Suprapubic skin (tissue), 4 donors: ENCODE measurements at places on chromosomes 7 and 10.

DNA sequence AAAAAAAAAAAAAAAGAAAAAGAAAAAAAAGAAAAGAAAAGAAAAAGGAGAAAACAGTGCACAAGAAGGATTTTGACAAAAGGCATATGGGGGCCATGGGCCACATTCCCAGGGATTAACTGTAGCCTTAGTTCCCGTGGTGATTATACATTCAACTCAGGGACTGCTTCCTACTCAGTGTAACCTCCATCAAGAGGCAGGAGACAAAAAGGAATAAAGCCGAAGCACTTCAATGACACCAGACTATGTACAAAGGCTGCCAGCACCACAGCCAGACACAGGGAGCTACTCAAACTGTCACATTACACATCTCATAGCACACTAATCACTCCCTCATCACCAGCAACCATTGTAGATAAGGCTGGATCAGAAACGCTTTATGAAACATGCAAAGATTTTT, 5.1 kb upstream of the PMPCB start:
- H3K27me3 ChIP-seq, result peaks cover 9% of the 10 kb centered on the region
- no peak overlapping the region for H3K27ac ChIP-seq
- no peak overlapping the region for H3K4me3 ChIP-seq
- DNase-seq, result no peak
- no peaks in the 10 kb centered on the region for H3K36me3 ChIP-seq

DNA sequence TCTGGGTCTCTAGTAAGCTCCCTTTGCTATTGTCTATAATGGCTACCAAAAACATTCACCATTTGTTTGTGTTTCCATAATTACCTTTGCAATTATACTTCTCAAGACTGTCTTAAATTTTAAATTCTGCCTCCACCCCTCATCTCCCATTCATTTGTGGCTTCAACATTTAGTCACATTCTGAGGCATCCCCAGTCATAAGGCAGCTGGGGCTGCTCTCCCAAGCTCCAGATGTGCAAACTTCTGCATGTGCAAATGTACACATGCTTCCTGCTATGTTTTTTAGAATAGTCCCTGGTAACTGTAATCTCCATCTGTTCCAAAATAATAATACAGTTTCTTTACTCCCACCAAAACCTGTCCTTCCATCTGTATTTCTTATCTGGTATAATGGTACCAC, 97.3 kb downstream of the CDK6 start:
- no peak overlapping the region for H3K27ac ChIP-seq
- H3K4me3 ChIP-seq, result no peak overlapping the region
- H3K27me3 ChIP-seq, result no peaks in the 10 kb centered on the region
- no peaks in the 10 kb centered on the region for H3K36me3 ChIP-seq
- H3K4me1 ChIP-seq, result no peaks in the 10 kb centered on the region
- DNase-seq, result no peak

GRCh38 chr7:148296994-148297644, 293.4 kb upstream of the C7orf33 start:
- no peak overlapping the region for H3K27ac ChIP-seq
- H3K27me3 ChIP-seq, result no peaks in the 10 kb centered on the region
- no peak for DNase-seq
- no peaks in the 10 kb centered on the region for H3K4me1 ChIP-seq
- no peaks in the 10 kb centered on the region for H3K36me3 ChIP-seq

DNA sequence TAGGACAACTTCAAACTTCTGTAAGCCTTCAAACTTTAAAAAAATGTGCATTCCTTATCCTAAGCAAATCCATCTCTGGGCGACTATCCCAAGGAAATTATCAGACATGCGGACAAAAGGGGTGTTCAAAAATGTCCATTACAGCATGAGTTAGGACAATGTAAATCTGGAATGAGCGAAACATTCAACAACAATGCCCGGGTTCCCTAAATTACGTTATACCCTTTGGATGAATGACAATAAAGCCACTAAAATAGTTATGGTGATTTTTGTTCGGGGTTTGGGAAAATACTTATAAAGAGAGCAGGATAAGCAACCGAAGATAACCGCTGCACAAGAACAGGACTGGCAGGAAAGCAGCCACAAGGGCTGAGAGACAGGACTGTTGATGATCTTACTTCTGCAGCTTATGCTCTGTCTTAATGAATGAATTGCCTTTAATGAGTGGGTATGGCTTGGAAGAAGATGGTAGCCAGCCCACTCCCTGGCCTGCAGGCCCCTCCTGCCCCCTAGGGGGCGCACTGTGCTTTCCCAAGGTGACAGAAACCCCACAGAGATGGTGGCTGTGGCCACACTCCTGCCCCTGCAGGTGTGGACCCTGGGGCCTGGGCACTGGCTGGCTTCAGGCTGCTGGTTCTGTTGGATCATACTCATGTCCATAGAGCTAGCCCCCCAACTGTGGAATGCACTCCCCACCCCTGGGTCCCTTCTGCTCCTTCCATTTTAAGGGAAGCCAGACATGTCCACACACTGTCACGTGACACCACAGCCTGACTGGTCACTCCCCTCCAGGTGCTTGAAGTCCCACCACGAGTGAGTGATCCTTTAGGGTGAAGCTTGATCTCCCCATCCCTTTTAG, 45.0 kb downstream of the ZCCHC24 start:
- no peak overlapping the region for H3K4me3 ChIP-seq
- DNase-seq, result no peak
- no peaks in the 10 kb centered on the region for H3K27me3 ChIP-seq
- H3K36me3 ChIP-seq, result no peaks in the 10 kb centered on the region
- peak overlapping the region; percentile 88 for H3K27ac ChIP-seq

DNA sequence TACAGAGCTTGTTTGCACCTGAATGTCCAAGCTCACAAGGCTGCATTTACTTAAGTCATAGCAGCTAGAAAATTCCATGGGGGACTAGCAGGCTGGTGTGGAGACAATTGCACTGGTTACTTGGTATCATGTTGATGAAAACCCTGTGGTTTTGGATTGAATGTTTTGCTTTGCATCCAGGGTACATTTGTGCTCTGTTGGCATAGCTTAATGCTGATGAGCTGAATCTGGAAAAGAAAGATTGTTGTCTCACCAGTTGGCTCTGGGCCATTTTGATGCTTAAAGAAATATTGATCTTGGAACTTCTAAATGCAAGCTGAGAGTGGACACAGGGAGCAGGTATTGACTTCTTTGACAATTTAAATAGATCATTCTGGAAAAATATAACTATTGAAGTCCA, 122.5 kb upstream of the MBL2 start:
- no peak overlapping the region for H3K4me3 ChIP-seq
- no peaks in the 10 kb centered on the region for H3K27me3 ChIP-seq
- DNase-seq, result no peak
- H3K4me1 ChIP-seq, result no peaks in the 10 kb centered on the region
- no peak overlapping the region for H3K27ac ChIP-seq

DNA sequence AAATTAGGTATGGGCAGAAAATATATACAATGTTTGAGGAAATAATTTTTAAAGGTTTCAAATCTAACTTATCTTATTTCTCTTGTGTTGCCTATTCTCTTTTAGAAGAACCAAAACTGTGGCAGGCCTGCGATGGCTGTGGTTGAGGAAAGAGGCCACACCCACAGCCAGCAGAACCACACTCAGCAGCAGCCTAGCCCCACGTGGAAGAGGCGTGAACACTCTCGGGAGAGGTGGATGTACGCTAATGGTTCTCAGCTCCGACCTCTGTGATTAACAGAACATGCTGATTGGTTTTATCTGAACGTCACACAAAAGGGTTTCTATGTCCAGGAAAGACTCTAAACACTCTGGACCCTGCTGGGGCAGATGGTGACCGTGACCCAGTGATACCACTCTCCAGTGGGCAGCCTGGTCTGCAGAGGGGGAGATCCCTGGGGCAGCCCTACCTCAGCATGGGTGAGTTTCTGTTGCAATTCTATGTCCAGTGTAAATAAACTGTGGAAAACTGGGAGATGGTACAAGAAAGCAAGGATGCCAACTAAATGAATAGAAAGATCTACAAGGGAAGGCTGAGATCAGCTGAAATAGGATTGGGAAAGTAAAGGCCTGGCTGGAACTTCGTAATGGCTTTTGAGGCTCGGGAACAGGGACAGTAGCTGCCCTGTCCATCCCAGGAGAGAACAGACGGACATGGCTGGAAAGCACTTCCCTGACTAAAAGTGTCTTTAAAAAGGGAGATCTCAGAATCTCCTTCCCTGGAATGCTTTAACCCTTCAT, 26.6 kb downstream of the DIP2C start:
- no peak overlapping the region for H3K4me3 ChIP-seq
- H3K36me3 ChIP-seq, result no peaks in the 10 kb centered on the region
- no peak overlapping the region for H3K27ac ChIP-seq
- peaks cover 26% of the 10 kb centered on the region for H3K4me1 ChIP-seq
- no peak for DNase-seq

DNA sequence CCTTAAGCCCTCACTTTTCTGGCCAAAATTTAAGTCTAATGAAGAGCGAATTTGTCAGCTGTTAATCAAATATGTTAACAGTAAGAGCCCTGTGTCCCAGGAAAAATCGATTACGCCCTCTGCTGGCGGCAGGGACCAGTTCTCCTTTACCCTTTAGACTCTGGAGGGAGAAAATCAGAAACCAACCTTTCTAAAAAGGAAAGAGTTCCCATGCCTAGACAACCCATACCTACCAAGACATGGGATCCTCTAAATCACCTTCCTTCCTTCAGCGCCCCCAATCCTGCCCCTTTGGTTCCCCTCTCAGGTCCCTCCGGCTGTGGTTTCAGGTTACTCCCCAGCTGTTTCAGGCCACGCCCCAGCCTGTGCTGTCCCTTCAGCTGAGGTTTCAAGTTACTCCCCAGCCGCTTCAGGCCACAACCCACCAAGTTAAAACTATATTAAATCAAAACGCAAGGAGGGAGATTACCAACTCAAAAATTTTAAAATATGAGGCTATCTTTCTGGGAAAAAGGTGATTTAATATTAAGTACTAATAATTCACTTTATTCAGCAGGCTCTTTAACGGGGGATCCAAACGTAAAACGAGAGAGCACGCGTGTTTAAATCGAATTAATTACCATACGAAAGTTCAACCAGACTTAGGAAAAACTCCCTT, 1.4 kb upstream of the AKR1B15 start:
- H3K4me3 ChIP-seq, result peak overlapping the region; percentile 40
- H3K36me3 ChIP-seq, result no peaks in the 10 kb centered on the region
- peaks cover 24% of the 10 kb centered on the region for H3K4me1 ChIP-seq
- H3K27ac ChIP-seq, result peak overlapping the region; percentile 58

GRCh38 chr10:35340975-35341374, 4.7 kb downstream of the CCNY start:
- H3K4me3 ChIP-seq, result no peak overlapping the region
- no peak overlapping the region for H3K27ac ChIP-seq
- no peaks in the 10 kb centered on the region for H3K27me3 ChIP-seq
- no peak for DNase-seq

DNA sequence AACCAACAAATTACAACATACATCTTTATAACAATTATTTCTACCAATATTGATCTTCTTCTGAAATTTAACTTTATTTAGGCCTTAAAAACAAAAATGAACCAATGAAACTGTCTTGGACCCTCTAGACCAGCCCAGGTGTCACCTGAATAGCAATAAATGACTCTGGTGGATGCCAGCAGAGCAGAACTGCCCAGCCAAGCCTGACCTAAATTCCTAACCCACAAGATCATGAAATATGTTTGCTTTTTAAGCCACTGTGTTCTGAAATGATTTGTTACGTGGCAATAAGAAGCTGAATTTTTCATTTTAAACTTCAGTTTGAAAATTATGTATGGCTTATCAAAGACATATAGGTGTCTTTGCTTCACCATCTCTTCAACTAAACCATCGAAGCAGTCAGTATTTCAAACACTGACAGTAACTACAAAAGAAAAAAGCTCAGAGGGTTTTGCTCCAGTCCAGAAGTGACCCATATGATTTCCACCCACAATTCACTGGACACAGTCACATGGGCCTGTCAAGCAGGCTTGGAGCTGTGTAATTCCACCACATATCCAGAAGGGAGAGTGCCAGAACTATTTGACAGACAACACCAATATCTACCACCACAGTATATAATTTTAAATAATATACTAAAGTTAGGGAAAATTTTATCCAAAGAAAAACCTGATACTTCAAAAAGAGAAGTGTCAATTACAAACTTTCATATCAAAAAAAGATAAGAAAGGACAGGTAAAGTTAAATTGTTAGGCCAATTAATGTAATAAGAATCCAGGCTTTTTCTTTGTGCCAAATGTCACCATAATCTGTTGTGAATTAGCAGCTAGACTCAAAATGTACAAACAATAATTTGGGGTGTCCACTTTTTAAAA, 94.5 kb downstream of the KMT2C start:
- no peaks in the 10 kb centered on the region for H3K36me3 ChIP-seq
- H3K27me3 ChIP-seq, result no peaks in the 10 kb centered on the region
- H3K4me3 ChIP-seq, result no peak overlapping the region
- no peak for DNase-seq

DNA sequence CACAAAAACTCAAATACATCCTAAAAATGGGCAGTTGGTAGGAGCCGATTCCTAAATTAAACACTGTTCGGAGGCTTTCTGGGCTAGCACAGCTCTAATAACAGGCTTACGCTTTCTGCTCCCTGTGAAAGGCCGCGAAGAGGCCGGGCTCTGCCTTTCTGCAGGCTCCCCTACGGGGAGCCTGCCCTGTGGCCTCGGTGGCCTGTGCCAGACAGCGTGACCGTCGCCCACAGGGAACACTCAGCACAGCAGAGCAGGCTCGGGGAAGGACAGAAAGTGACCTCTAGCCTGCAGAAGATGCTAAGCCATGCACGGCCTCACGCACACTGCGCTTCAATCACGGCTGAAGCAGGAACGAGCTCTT, 64.2 kb downstream of the DIP2C start:
- H3K27ac ChIP-seq, result peak overlapping the region; percentile 73
- no peaks in the 10 kb centered on the region for H3K27me3 ChIP-seq
- H3K4me1 ChIP-seq, result peaks cover 28% of the 10 kb centered on the region
- H3K4me3 ChIP-seq, result peak overlapping the region; percentile 20

DNA sequence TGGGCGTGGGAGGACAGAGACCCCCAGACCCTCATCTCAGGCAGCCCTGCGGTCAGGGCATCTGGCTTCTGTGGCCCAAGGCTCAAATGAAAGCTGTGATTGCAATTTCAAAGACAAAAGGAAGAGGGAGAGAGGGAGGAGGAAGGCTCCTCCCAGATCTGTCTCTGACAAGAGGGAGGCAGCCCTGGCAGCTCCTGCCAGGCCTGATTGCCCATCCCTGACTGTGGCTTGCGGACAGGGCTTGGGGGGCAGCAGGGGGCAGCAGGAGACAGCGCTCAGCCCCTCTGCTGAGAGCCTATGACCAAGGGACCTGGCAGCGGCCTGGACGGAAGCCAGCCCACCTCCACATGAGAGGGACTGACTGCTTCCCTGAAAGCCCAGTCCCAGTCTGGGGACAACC, 91.8 kb downstream of the PTPRN2 start:
- no peak overlapping the region for H3K4me3 ChIP-seq
- H3K36me3 ChIP-seq, result no peaks in the 10 kb centered on the region
- H3K27ac ChIP-seq, result no peak overlapping the region
- DNase-seq, result no peak

DNA sequence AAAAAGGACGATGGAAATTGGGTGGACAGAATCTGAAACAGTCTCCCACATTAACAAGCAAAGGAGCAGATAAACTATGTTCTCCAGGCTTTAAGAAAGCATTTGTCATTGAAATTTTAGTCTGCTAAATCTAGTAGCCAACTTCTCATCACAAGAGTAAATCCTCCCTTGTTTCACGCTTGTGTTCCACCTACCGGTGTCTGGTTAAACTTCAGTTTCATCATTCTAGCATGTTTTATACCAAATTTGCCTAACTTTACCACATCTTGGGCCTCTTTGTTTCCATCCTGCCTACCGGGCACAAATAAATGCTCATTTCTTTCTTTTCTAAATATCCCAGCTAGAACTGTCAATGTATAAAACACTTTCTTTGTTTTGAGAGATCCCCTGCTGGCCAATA, 5.8 kb downstream of the LIPA start:
- no peak overlapping the region for H3K27ac ChIP-seq
- H3K4me1 ChIP-seq, result peaks cover 19% of the 10 kb centered on the region
- no peaks in the 10 kb centered on the region for H3K36me3 ChIP-seq
- H3K27me3 ChIP-seq, result no peaks in the 10 kb centered on the region
